ENCODE measurements at places on chromosomes 1 and 21.

DNA sequence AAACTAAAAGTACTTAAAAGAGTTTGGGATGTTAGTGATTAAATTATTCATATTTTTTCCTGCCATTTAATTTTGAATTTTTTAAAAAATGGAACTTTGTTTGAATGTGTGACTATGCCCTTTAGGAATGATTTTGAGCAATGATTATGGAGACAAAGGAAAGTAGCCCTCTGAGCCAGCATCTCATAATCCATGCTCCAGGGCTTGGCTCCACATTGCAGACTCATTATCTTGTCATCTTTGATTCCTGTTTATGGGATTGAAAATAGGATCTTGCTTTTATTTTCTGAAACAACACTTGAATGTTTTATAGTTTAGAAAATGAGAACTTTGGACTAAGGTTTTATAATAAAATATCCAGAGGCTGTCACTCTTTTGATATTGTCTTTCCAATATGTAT is 14.5 kb downstream of the AXDND1 start:
- no peak for DNase-seq

DNA sequence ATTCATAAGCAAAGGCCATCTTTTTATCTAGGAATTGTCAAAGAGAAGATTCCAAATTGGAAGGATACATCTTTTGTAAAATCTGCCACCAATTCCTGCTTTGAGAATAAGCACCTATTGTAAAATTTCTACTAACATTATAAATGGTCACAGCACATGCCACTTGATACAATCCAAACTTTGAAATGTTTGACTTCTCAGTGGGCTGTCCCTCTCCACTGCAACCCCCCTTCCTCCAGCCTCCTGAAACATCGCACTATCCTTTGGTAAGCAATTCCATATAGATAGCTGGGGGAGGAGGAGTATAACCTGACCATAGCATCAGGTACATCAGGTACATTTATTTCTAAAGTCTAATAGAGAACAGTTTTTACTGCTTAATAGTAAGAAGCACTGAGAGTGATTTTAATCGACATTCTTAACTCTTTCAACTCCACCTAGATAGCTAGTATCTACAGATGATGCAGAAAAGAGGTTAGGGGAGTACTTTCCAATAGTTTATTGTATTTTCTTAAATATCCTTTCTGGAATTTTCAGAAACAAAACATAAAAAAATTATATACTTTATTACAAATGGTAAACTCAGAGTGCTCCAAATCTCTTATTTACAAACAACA is 2.9 kb downstream of the JUN start:
- no peak for DNase-seq

GRCh38 chr1:221604948-221605347 is 136.9 kb downstream of the DUSP10 start:
- no peak for DNase-seq

- DNase-seq, result no peak
Observed at GRCh38 chr1:214943054-214943453, 139.5 kb upstream of the KCNK2 start.

- no peak for DNase-seq
Observed at GRCh38 chr1:218459450-218459849, 114.3 kb downstream of the TGFB2 start.

- DNase-seq, result no peak
Observed at GRCh38 chr1:36327421-36328087, 4.1 kb upstream of the EVA1B start.

GRCh38 chr21:20016435-20017005 is 981.7 kb upstream of the NCAM2 start:
- DNase-seq, result no peak

Data from NCI-H2081 treated with DMSO at 0.1 percent for 48 hours (cell line).